ENCODE measurements at places on chromosomes 11 and 22. TPM values are rescaled to one million over a fixed set of nuclear protein-coding genes. Genes with fewer than 3 reads are reported as not detected.

The SELENOO gene
- 24.4 TPM for total RNA-seq

The DRD2 gene
- total RNA-seq: not detected

The XPNPEP3 gene
- 14.6 TPM for total RNA-seq

The MAJIN gene
- not detected for total RNA-seq

The GLB1L2 gene
- total RNA-seq: 1.2 TPM

The BTG4 gene
- total RNA-seq: not detected

The HIPK3 gene
- total RNA-seq: 36.9 TPM

The MFRP gene
- not detected for total RNA-seq

The MDK gene
- total RNA-seq: 7.4 TPM

The GLYAT gene
- total RNA-seq: not detected

DNA sequence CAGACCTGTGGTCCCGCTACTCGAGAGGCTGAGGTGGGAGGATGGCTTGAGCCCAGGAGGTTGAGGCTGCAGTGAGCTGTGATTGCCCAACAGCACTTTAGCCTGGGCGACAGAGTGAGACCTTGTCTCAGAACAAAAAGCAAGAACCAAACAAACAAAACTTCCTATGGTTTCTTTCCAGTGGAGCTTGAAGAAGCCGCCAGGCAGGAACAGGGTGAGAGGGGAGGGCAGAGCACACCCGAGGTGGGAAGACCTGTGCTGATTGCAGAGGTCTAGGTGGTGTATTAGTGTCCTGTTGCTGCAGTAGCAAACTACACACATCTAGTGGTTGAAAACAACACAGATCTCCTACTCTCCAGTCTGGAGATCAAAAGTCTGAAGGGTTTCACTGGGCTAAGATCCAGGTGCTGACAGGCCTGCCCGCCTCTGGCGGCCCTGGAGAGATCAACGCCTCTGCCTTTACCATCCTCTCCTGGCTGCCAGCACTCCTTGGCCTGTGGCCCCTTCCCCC is 10.5 kb downstream of the ARHGEF17 start:
- no peak for DNase-seq

- DNase-seq: peak; percentile 63
These were observed 28.6 kb downstream of the LRP5 start for GRCh38 chr11:68340784-68341556.

GRCh38 chr11:115423728-115424459 is 80.3 kb downstream of the CADM1 start:
- no peak for DNase-seq

GRCh38 chr11:86670181-86670580 is 2.2 kb downstream of the ME3 start:
- DNase-seq: no peak

DNA sequence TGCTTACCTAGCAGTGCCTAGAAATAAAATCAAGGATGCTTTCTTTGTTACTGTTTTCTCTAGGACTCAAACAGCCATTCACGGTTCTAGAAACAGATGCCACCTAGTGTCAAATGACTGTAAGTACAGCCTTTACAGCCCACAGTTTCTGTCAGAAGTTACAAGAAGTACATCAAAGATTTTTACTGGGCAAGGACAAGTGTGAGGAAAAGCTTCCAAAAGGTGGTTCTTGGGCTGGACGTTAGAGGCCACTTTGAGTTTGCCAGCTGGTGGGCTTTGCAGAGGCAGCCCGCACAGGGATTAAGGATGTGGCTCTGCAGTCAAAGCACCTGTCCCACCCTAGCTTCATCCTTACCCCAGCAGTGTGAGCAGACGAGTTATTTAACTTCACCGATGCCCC is 6.9 kb downstream of the KMT5B start:
- DNase-seq: peak; percentile 50

DNA sequence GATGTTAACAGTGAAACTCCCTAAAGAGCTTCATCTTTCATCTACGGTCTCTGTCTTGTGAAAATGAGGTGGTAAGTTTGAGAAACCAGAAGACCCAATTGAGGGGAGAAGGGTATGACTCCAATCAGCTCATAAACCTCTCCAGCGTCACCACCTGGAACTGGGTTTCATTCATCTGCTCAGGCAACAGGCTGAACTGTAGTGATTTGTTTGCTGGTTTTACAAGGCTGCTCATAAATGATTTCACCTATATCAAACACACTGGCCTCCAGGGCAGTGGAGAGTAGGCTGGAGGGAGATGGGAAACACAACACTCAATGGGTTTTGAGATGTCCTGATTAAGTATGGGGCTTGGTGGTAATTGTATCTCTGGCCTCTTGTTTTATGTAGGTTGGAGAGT is 79.0 kb downstream of the EFCAB6 start:
- DNase-seq: no peak

DNA sequence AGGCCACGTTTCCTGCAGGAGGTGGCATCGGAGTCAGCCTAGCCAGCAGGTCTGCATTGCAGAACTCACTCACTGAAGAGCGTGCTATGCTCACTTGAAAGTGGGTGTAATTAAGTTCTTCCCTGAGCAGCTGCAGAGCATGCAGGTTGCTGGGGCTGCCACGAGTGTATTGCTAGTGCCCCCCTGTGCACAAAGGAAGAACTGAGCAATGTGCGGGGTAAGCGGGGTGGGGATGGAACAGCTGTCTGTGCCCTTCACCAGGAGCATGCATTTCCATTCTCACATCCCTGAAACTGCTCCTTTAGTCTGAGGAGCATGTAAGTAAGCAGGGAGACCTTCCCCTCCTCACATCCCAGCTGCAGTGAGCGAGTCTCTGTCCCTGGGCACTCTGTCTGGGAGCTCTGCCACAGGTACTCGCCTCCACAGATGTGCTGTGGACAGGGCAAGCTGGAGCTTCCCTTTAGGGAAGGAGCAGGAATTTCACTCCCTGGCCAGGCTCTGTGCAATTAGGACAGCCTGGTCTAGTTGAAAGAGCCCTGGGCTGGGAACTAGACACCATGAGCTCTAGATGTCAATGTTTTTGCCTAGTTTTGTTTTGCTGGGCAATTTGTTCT is 1031.8 kb downstream of the NTM start:
- peak; percentile 21 for DNase-seq

GRCh38 chr11:4495487-4495886 is 13.0 kb downstream of the OR52K1 start:
- DNase-seq: no peak

- no peak for DNase-seq
These were observed 29.1 kb upstream of the DLAT start for GRCh38 chr11:111996129-111996528.

DNA sequence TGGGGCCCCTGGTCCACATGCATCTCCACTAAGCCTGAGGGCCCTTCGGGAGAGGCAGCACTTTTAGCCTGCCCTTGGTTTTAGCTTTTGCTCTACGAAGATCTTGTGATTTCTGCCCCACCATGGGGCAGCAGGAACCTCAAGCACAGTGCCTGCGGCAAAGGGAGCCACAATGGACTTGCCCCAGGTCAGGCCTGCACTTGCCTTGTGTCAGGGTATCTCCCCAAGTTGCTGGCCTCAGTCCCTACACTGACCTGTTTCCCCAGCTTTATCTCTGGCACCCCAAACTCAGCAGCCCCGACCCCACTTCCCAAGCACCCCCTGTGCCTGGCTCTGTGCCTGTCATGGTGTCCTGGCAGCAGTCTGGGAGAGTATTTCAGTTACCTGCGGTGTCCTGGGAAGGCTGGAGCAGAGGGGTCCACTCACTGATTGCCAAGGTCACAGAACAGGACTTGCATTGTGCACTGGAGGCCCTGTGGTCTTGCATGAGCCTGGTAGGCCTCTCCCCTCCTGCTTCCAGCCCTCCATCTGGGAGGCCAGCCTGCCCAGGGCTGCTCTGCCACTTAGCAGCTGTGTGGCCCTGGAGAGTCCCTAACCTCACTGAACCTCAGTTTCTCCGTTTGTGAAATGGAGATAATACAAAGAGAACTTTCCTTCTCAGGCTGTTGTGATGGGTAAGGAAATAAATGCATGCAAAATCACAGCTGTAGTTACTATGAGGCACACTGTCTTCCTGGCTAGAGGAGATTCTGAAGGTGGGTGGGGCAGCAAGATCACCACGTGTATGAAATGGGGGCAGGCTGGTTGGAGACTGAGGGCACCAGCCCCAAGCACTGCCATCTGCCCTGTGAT is 3.6 kb upstream of the AIFM3 start:
- DNase-seq: no peak

GRCh38 chr11:128244871-128245270 is 342.5 kb downstream of the ETS1 start:
- no peak for DNase-seq

DNA sequence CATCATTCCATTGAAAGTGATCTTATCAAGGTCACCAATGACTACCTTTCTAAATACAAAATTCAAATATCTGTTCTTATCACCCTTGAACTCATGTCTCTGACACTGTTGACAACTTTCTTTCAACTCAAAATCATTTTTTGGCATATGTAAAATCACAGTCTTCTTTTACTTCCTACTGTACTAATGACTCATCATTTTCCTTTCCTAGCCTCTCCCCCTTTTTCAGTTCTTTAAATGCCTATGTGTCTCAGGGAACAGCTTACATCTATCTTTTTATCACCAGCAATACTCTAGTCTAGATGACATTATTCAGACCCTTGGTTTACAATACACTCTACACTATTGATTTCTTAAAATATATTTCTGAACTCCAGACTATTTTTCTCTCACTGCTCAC is 2220.7 kb upstream of the RAG2 start:
- DNase-seq: no peak

GRCh38 chr22:46476547-46476941 is 60.9 kb downstream of the CELSR1 start:
- no peak for DNase-seq

GRCh38 chr11:46105134-46105628 is 16.1 kb downstream of the PHF21A start:
- no peak for DNase-seq

GRCh38 chr11:70483917-70484316 is 85.6 kb downstream of the CTTN start:
- no peak for DNase-seq

GRCh38 chr11:113363406-113363805 is 24.2 kb upstream of the ANKK1 start:
- no peak for DNase-seq

DNA sequence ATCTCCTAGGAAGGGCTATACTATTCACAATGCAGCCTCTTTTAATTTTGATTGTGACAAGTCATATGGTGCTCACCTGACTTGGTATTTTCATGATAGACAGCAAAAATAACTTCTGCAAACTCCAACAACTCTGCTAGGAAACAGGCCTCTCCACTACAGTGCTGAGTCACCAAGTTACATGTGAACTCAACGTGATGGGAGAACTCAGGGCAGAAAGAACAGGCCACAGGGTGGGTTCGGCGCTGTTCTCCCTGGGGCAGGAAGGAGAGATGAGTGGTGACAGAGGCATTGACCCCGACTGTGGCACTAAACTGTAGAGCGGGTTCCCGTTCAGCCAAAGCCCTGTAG is 76.6 kb upstream of the UCP3 start:
- DNase-seq: no peak

All from activated CD8-positive, alpha-beta T cell treated with anti-CD3 and anti-CD28 coated beads, Interleukin-2, amount 10 ng/mL, durations not matched to agents 7 days and 5 days (primary cell).